ENCODE measurements at places on chromosomes 1 and 21.
A peak's percentile ranks its signal among the peaks of the same experiment; 100 is the strongest.

DNA sequence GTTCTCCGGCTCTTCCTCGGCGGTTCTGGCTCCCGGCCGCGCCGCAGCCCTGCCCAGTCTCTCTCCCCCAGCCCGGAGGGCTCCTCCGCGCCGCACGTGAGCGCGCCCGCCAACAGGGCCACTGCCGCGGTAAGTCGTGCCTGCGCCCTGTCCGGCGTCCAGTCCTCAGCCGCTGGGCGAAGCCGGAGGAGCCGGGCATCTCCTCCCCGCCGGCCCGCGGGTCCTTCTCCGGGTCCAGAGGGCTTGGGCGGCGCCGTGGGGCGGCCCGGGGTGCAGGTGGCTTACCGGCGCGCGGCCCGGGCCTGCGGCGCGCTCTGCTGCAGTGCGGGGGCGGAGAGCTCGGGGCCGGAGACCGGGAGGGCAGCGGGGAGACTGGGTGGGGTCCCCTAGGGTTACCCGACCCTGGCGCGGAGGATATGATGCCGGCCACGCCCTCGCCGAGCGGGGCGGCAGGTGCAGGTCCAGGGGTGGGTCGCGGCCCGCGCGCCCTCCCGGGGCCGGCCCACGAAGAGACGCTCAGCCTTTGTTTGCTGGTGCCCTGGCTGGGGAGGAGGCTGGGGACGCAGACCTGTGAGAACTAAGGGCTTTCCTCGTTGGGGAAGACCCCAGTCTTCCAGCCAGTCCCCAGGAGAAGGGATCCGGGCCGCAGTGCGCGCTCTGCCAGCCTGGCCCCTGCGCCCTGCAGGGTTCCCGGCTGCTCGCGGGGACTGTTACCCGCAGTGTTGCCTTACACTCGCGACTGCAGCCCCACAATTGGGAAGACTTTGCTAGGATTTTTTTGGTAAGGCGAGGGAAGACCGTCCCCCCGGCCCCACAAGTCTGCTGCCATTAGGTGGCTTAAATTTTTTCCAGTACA, at the start of gene DOP1B:
TSS of gene DOP1B (plus strand) at position 10 of the 856 bp plus-strand sequence. CDS start 7,910 bp downstream, outside the sequence.
- H3K4me3 ChIP-seq = peak within 1 kb of the TSS; percentile 86
- DNase-seq = peak; percentile 69
- no peaks in the 10 kb centered on the region for H3K36me3 ChIP-seq
- peak within 1 kb of the TSS; percentile 87 for H3K27ac ChIP-seq
- peaks cover 14% of the 10 kb centered on the region for H3K4me1 ChIP-seq
- peaks cover 14% of the 10 kb centered on the region for H3K27me3 ChIP-seq

GRCh38 chr1:117598489-117598888, 7.4 kb upstream of the TENT5C start:
- no peak for DNase-seq
- H3K4me1 ChIP-seq = no peaks in the 10 kb centered on the region
- no peak overlapping the region for H3K27ac ChIP-seq
- H3K27me3 ChIP-seq = peaks cover 22% of the 10 kb centered on the region
- no peak overlapping the region for H3K4me3 ChIP-seq

- H3K4me3 ChIP-seq = no peak overlapping the region
- DNase-seq = no peak
- peaks cover 50% of the 10 kb centered on the region for H3K4me1 ChIP-seq
- peaks cover 19% of the 10 kb centered on the region for H3K27me3 ChIP-seq
These were observed 121.1 kb downstream of the FOXD2 start for GRCh38 chr1:47558601-47559593.

GRCh38 chr1:172497230-172497629, 35.7 kb upstream of the SUCO start:
- DNase-seq = no peak
- no peaks in the 10 kb centered on the region for H3K36me3 ChIP-seq
- peaks cover 42% of the 10 kb centered on the region for H3K4me1 ChIP-seq
- no peaks in the 10 kb centered on the region for H3K27me3 ChIP-seq

DNA sequence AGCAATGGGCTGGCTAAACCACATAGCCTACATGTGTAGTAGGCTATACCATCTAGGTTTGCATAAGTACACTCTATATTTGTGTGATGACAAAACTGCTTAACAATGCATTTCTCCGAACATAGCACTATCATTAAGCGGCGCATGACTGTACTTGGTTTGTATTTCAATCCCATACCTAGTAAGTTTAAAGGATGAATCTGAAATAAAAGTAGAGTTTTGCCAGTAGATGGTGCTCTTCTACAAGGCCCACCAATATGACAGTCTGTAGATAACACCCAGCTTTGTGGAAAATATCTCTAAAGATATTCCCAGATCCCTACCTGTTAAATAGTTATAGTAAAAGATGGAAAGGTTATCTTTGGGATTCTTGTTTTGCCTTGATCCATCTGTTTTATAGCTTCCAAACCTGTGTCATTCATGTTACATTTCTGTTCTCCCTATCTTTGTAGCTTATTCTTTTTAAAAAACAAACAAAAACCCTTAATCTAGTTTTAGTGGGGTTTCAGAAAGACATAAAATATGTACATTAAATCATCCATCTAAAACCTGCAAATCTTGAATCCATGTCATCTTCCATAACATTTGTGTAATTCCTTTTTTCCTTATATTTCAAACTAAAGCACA, 33.9 kb upstream of the ASPM start:
- H3K27ac ChIP-seq = no peak overlapping the region
- H3K4me3 ChIP-seq = no peak overlapping the region
- no peaks in the 10 kb centered on the region for H3K4me1 ChIP-seq
- no peaks in the 10 kb centered on the region for H3K27me3 ChIP-seq
- no peak for DNase-seq

DNA sequence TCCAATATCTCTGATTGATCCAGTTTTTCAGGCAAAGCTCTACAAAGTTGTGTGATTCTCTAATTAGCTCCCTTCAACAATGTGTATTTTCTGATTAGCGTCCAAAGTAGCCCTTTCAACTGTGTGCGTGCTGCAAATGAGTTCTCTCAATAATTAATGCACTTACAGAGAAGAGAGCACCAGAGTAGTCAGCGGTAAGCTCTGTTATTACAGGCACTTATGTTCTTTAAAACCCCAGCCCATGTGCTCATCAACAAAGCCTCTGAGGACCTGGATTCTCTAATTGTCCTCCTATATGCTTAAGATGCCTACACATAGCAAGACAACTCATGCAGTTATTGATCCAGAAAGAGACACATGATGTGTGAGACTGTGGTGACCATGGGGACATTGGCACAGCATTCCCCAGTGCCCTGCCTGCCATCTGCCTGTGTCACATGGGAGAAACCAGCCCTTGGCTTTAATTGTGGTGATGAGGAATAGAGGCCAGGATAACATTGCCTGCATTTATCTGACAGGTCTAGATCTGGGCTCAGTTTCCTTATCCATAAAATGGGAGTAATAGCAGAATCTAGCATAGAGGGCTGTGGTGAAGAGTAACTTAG, 151.7 kb downstream of the PCP4 start:
- peak; percentile 20 for DNase-seq
- H3K27me3 ChIP-seq = no peaks in the 10 kb centered on the region
- H3K27ac ChIP-seq = no peak overlapping the region
- H3K4me3 ChIP-seq = no peak overlapping the region
- no peaks in the 10 kb centered on the region for H3K4me1 ChIP-seq
- H3K36me3 ChIP-seq = no peaks in the 10 kb centered on the region

- H3K4me1 ChIP-seq = no peaks in the 10 kb centered on the region
- no peaks in the 10 kb centered on the region for H3K27me3 ChIP-seq
- H3K4me3 ChIP-seq = no peak overlapping the region
- no peaks in the 10 kb centered on the region for H3K36me3 ChIP-seq
- no peak for DNase-seq
These were observed 345.1 kb upstream of the SNX7 start for GRCh38 chr1:98316286-98316905.

DNA sequence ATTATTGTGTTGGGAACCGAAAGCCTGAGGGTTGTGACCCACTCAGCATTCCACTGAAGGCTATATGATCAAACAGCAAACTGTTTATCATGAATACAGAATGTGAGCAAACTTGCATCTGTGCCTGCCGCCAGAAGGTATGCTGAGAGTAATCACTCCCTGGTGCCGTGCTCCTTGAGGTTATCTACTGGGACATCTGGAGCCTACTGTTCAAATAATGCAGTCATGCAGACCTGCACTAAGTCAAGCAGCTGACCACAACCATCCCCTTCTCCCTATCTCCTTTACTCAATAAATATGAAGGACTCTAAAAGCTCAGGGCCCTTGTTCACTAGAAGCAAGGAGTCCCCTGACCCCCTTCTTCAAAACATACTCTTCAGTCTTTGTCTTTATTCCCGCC, 13.5 kb downstream of the GSTM5 start:
- H3K27ac ChIP-seq = no peak overlapping the region
- no peak for DNase-seq
- H3K36me3 ChIP-seq = no peaks in the 10 kb centered on the region

DNA sequence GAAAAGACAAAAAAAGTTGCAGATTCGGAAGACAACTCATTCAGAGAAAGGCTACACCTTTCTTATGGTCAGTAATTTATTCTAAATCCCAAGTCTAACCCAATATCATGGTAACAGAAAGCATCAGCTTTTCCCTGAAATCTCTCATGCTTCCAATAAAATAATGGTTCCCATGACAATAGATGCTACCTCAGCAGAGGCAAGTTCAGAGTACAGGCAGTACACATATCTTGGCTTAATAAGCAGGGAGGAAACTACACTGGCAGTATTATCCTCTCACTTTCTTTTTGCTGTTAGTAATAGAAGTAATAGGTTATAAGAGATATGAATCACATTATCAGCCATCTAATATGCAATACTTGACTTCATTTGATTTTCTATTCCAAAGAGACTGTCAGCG, 137.1 kb downstream of the DPYD start:
- no peaks in the 10 kb centered on the region for H3K36me3 ChIP-seq
- H3K4me3 ChIP-seq = no peak overlapping the region
- H3K4me1 ChIP-seq = no peaks in the 10 kb centered on the region
- H3K27me3 ChIP-seq = no peaks in the 10 kb centered on the region

DNA sequence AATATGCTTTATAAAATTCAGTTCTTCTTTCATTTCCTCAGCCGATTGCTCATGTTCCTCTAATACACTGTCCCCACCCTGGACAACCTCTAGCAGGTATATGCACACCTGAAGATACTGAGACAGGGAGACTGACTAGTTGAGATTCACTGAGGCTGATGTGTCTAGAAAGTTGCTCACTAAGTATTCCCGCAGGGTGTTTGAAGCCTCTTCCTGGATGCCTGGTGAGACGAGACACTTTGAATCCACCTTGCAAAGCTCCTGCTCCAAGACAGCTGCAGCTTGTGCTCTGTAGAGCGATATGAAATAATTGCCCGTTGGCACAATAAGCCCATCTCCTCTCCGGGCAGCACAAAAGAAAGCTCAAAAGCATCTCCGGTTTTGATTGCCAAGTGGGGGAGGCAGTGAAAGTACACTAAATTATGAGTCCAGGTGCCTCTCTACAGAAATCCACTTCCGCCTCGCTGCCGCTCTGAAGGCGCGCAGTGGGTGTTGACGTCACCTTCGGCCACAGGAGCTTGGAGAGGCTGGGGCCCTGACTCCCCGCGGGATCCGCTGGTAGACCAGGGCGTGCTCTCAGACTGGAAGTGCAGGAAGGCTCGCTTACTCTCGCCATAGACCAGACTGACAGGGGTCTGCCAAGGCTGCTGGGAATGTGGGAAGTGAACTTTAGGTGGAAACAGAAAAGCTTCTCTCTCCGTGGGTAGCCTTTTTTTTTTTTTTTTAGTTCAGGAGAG, 46.3 kb downstream of the GPA33 start:
- H3K36me3 ChIP-seq = no peaks in the 10 kb centered on the region
- no peaks in the 10 kb centered on the region for H3K4me1 ChIP-seq
- no peak for DNase-seq
- peaks cover 21% of the 10 kb centered on the region for H3K27me3 ChIP-seq
- H3K27ac ChIP-seq = peak overlapping the region; percentile 61

DNA sequence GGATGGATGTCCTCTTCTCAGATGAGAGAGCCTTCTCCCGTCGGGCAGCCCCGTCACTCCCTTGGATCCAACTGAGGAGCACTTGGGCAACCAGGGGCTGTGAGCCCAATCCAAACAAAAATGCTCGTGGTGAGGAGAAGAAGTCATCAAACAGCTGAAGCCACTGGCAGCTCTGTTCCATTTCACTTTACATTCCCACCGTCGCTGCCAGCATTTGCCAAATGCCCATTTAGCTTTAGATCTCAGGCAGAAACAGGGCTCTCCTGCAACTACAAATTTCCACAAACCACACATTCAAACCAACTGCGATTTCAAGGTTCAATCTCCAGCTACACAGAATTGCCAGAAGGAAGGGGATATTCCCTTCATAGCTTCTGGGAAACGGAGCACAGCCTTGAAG, 634.6 kb downstream of the SMYD3 start:
- H3K36me3 ChIP-seq = peaks cover 4% of the 10 kb centered on the region
- no peaks in the 10 kb centered on the region for H3K27me3 ChIP-seq
- peaks cover 52% of the 10 kb centered on the region for H3K4me1 ChIP-seq
- no peak overlapping the region for H3K27ac ChIP-seq

- no peak overlapping the region for H3K4me3 ChIP-seq
- no peak for DNase-seq
- peaks cover 4% of the 10 kb centered on the region for H3K27me3 ChIP-seq
- no peaks in the 10 kb centered on the region for H3K36me3 ChIP-seq
- peaks cover 8% of the 10 kb centered on the region for H3K4me1 ChIP-seq
These were observed 17.2 kb downstream of the PODN start for GRCh38 chr1:53079251-53079650.

- H3K4me3 ChIP-seq = no peak overlapping the region
- peaks cover 15% of the 10 kb centered on the region for H3K36me3 ChIP-seq
- peak overlapping the region; percentile 81 for H3K27ac ChIP-seq
- DNase-seq = no peak
- peaks cover 41% of the 10 kb centered on the region for H3K4me1 ChIP-seq
These were observed 84.7 kb downstream of the PDE9A start for GRCh38 chr21:42737951-42738590.

GRCh38 chr1:186481303-186481888, 20.5 kb upstream of the PDC start:
- no peak for DNase-seq
- H3K4me1 ChIP-seq = peaks cover 4% of the 10 kb centered on the region
- H3K36me3 ChIP-seq = no peaks in the 10 kb centered on the region

All from type B pancreatic cell (in vitro differentiated cells).